ENCODE measurements at places on chromosomes 4 and X. TPM values are rescaled to one million over a fixed set of nuclear protein-coding genes. Genes with fewer than 3 reads are reported as not detected.

The FRG2 gene
- total RNA-seq: 0.18 TPM

- DNase-seq: no peak
These were observed 1.7 kb downstream of the TMEM131L start for GRCh38 chr4:153467897-153468262.

- peak; percentile 28 for DNase-seq
These were observed 10.1 kb downstream of the PITX2 start for GRCh38 chr4:110612631-110613269.

DNA sequence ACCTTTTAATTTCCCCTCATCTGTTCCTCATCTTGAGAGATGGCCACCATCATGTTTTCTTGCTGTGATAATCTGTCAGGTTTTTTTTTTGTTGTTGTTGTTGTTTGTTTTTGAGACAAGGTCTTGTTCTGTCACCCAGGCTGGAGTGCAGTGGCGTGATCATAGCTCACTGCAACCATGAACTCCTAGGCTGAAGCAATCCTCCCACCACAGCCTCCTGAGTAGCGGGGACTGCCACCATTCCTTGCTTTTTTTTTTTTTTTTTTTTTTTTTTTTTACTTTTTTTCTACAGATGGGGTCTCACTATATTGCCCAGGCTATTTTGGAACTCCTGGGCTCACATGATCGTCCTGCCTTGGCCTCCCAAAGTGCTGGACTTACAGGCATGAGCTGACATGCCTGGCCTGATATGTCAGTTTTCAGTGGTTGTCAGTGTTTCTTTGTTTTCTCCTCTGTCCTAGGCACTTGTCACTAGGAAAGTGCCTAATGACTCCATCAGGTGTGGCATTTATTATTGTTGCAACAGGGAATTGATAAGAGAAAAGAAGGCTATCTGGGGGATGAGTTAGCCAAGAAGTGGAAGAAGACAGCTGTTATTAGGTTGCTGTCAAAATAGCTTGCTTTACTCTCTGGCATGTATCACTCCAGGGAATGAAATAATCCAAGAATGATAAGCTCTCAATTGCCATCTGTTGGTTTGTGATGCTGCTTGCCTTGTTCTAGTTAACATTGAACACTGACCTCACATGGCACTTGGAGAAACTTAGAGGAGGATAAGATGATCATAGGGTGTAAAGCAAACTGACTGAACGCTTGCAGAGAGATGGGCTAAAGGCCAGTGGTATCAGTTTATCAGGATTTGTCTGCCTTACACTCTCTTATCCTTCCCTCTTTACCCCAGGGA, 41.7 kb downstream of the TMEM164 start:
- no peak for DNase-seq

Data from H7 (cell line).